Regular cardiac myocyte (primary cell): ENCODE measurements at places on chromosomes 3 and 15. TPM values are rescaled to one million over a fixed set of nuclear protein-coding genes. Genes with fewer than 3 reads are reported as not detected.

Gene ABHD2
- 47.5 and 72.7 TPM in 2 replicates for total RNA-seq

Gene GOLGA6A
- under 0.01 and 0.28 TPM in 2 replicates for total RNA-seq

Gene HRG
- not detected in 2 replicates for total RNA-seq

Gene CHRD
- total RNA-seq = 0.96 and 3.1 TPM in 2 replicates

Gene RASGRF1
- total RNA-seq = not detected in 2 replicates

Gene GATA2
- total RNA-seq = 0.85 and 3.6 TPM in 2 replicates

Gene EEF1AKMT4
- 3.4 and 6.9 TPM in 2 replicates for total RNA-seq

Gene C3orf80
- total RNA-seq = 0.58 and 1.1 TPM in 2 replicates

Gene SLC9A9
- total RNA-seq = 2.7 and 6.5 TPM in 2 replicates

Gene SLC51B
- total RNA-seq = not detected in 2 replicates

Gene CCR9
- not detected in 2 replicates for total RNA-seq

Gene TNFSF10
- 0.96 and 2.3 TPM in 2 replicates for total RNA-seq

Gene DNASE1L3
- total RNA-seq = 0.19 and 0.56 TPM in 2 replicates

Gene ATP13A4
- 0.19 and 0.56 TPM in 2 replicates for total RNA-seq

Gene ATP8B4
- 0.19 and 10.7 TPM in 2 replicates for total RNA-seq

Gene ROBO1
- total RNA-seq = 57.3 and 80.6 TPM in 2 replicates

Gene ASB7
- 13.5 and 13.8 TPM in 2 replicates for total RNA-seq

Gene B2M
- 1,062 and 3,917 TPM in 2 replicates for total RNA-seq

Gene GNB4
- total RNA-seq = 78.4 and 104 TPM in 2 replicates

Gene NEIL1
- 1.7 and 7.0 TPM in 2 replicates for total RNA-seq
